ENCODE measurements at places on chromosomes 3 and 15.
A peak's percentile ranks its signal among the peaks of the same experiment; 100 is the strongest.

DNA sequence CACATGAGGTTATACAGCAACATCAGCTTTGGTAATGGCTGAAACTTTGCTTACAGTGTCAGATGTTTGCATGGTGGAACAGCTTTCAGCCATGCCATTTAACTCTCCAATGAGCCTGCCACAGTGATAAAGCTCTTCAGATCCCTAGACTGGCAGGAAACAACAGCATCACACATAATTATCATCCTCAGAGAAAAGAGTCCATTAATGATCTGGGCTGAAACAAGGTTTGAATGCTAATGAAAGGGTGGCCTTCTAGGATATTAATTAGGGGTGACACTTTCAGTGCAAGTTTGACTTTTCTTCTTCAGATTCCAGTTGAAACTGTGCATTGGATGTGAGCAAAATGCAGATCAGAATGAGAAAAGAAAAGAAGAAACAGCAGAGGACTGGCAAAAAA, 166.6 kb downstream of the IGSF11 start:
- no peak for DNase-seq

GRCh38 chr3:160649596-160649995, 27.4 kb upstream of the ARL14 start:
- no peak for DNase-seq

DNA sequence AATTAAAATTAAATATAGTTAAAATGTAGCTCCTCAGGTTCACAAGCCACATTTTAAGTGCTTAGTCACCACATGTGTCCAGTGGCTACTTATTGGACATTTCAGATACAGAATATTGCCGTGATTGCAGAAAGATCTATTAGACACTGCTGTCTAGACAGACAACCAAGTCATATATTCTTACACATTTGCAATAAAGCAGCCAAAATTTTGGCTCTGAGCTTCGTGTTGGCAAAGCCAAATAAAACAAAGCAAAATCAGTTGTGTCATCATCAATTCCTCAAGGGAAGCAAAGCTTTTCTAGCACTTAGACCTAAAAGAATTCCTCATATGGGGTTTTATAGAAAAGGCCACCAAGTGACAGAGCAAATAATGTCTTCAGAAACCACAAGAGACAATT, 193.1 kb upstream of the LPP start:
- no peak for DNase-seq

DNA sequence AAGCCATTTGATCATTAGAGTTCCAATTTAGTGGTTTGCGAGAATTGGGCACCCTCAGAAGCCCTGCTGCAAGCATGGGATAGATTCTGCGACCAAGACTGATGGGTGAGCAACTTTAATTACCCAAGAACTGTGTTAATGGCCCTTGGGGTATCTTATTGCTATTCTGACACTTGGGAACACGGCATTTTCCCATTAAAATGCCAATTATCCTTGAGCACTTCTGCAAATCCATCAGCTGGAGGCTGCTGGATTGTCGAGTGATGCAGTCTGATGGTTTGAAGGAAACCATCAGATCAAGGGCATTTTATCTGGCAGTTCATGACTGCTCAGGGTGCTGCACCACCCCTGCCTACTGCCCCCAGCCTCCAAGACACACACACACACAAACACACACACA, 183.6 kb upstream of the PROK2 start:
- no peak for DNase-seq

DNA sequence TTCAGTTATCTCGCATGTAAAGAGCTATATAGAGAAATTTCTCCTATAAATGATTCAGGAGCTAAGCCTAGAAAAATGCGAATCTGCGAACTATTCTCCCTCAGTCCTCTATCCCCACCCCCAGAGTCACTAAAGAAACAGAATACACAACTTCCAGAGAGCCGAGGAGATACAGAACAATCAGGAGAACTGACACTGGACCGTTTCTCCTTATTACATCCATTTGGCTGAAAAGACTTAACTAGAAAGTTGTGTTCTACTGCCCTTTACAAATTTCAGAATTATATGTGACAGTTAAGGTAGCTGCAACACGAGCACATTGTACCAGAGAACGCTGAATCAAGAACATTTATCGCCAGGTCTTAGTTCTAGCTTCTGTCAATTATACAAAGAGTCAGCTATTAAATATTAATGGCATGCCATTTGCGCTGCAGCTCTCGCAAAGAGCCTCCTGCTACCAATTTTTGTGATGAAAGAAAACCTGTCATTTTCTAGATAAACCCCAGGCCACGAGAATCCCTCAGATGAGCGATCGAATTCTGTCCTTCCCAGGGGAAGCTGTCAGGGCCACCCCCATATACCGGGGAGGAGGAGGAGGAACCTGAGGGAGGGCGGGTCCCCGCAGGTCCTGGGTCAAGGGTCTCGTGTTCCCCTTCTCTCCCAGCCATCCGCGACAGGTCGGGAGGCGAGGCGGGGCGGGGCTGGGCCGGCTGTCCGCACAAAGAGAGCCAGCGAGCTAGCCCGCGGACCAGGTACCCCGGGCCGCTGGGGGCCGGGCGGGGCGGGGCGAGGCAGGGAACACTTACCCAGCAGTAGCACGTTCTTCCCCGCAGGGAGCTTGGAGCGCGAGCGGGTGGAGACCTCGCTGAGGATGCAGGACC, 878 bp downstream of the DYNC1LI1 start:
- peak; percentile 74 for DNase-seq

- DNase-seq = no peak
These were observed 61.6 kb upstream of the CD200R1L start for GRCh38 chr3:112908252-112908651.

DNA sequence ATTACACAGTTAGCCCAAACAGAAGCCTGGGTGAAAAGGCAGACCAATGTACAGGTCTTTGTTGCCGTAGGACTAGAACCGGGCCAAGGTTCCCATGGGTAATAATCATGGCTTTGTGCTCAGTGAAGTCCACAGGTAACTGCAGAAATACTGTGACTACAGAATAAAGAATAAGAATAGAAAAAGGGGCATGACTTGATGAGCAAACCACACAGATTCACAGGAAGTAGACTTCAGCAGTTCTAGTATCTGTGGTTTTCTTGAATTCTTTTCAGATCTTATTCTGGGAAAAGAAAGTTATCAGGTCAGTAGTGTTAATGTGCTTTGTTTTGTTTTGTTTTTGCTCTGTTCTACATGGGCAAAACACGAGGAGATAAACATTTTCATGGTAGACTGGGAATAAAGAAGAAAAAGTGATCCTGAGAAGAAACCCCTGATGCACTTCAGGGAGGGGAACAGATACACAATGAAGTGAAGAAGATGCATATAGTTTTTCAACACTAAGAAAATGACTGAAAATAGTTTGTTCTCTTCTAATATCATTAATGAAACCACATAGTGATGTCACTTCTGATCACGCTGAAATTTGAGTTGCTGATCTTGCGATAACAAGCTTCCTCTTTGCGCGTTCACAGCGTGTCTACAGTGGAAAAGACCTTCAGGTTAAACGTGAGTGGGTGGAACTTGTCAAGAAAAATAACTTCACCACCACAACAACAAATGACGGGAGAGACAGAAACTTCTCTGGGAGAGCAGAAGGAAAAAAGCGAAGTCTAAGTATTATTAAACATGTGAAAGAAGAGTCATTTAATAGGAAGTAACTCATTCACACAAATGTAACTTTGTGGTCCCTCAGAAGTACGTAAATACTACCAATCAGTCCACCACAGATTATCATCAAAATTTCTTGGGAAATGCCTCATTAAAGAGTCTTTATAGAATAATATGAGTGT, 315.8 kb upstream of the SATB1 start:
- no peak for DNase-seq

DNA sequence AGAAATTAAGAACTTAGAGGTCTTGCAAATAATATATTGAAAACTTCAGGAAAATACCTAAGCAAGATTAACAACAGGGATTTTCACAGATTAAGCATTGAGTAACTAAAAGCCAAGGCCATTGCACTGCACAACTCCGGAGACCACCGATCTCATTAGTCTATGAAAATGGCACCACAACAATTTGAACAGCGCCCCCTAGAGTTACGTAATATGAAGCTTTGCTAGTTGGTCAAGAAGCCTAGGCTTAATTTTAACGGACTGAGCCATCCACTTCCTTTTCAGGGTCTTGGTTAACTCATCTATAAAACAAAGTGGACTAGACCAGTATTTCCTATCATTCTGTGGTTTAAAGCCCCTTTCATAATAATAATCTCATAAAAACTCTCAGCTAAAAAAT, 24.8 kb downstream of the TMEM212 start:
- no peak for DNase-seq

DNA sequence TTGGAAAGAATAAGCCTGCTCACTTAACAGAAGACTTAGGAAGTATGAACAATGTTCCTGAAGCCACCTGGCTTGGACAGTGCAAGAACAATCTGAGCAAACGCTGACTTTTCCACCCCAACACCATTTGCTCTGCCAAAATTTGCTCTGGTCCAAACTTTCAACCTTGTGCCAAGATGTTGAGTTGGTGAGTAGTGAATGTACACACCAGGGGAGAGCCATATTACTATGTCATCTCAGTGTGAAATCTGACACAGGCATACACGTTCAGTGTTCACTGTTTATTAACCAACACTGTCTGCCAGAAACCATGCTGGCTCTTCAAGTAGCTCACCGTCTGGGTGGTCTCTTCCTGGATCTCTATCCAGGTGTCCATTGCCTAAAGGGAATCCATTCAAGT, 152.9 kb upstream of the LPP start:
- no peak for DNase-seq

DNA sequence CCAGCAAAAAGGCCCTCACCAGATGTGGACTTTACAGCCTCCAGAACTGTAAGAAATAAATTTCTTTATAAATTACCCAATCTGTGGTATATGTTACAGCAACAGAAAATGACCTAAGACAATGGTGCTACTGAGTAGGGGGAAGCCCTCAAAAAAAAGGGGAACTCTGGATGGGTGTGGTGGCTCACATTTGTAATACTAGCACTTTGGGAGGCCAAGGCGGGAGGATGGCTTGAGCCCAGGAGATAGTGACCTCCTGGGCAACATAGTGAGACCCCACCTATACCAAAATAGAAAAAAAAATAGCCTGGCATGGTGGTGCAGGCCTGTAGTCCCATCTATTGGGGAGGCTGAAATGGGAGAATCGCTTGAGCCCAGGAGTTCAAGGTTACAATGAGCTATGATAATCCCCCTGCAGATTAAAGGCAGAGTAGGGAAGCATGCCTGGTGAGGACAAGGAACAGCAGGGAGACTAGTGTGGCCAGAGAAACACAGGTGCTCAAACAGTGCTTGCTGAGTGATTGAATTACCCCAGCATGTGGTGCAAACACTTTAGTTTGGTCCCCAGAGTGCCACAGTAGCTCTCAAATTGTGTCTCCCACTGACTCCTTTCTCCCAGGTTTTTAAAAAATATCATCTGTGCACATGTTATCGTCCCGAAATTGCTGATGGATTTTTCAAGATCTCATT, 13.9 kb upstream of the USP3 start:
- DNase-seq = no peak

- DNase-seq = no peak
These were observed 373.4 kb downstream of the DIPK2A start for GRCh38 chr3:144344925-144345548.

- no peak for DNase-seq
These were observed 282.5 kb downstream of the RPLP1 start for GRCh38 chr15:69735121-69735520.

GRCh38 chr3:62888778-62889177, 13.6 kb upstream of the CADPS start:
- no peak for DNase-seq

- peak; percentile 59 for DNase-seq
These were observed 8.1 kb upstream of the APOD start for GRCh38 chr3:195591852-195592251.

DNA sequence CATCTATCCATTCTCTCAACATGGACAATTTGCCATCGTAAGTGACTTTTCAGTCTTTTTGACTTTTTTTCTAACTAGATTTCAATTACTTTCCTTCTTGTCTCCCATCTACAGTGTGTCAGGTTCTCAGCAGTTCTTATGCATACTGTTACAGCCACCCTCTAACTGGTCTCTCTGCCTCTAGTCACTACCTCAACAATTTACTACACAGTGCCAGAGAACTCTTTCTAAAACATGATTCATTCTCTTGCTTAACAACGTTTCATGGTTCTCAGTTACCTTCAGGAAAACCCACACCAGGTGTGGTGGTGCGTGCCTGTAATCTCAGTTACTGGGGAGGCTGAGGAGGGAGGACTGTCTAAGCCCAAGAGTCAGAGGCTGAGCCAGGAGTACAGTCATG, 95.4 kb downstream of the DIPK2A start:
- DNase-seq = no peak

DNA sequence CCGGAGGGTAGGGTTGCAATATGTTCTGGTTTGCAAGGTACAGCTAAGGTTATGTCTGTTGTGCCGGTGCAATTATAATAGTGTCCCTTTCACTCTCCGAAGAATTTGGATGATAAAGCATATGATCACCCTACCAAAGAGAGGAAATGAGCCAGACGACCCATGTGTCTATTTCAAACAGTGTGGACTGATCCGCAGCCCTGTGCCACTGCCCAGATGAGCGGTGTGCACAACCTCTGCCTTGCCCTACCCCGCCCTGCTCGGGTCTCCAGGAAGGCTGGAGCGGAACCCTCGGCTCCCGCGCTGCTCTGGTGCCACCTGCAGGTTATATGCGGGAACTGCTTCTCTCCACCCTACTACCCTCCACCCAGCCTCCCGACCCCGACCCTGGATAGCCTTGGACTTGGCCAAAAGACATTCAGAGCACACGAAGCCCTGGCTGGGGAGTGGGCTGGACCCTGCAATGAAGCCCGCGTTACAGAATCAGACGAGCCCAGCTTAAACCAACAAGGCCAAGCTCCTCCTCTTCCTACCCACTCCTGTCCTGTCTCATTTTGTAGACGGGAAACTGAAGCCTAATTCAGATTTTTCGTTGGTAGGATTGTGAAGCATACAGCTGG, 68.4 kb upstream of the CHRNB4 start:
- peak; percentile 77 for DNase-seq

- DNase-seq = no peak
These were observed 568.2 kb upstream of the BCHE start for GRCh38 chr3:166405465-166405864.

DNA sequence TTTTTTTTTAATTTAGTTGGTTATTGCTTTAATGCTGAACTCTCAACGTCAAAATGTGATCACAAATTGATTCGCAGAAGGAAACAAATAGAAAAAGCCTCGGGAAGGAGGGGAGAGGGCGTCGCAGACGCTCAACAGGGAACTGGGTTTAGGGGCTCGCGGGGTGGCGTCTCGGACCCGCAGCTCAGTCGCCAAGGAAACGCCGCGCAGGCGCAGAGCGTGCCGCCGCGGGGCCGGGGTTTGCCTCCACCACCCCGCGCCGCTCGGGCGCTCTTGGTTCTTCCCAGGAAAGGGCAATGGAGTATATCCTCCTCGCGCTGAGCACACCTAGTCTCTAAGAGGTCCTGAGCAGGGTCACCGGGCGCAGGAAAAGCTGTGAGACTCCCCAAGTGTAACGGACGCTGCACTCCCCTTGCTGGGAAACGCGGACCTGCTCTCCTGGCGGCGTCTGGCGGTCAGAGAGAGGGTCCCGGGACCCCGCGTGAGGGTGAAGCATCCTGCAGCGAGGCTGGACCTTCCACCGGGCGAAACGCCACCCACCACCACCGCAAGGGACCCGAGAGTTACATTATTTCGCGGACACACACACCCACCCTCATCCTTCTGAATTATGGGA, 753 bp downstream of the PLCH1 start:
- peak; percentile 73 for DNase-seq

- peak; percentile 78 for DNase-seq
These were observed 604 bp upstream of the TJP1 start for GRCh38 chr15:29822684-29823459.

GRCh38 chr3:119810018-119810435, 28.1 kb downstream of the NR1I2 start:
- DNase-seq = peak; percentile 54

Measured in Right ventricle myocardium superior (tissue), 1 donor.